ENCODE measurements at places on chromosomes 6 and 20.

DNA sequence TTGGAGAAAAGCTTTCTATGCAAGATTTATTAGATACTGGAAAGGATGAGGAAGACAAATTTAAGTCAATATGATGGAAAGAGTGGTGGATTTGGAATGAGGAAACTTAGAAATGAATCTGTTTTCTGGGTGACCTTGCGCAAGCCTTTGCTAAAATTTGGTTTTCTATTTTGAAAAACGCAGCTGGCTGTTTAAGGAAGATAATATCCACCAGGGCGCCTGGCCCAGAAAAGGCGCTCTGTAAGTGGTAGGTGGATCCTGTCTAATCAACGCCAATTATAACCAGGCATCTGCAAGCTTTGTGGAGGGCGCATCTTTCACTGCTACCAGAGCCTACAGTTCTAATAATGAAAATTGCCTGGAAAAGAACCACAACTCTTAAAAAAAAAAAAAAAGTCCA, 398 bp upstream of the SPATS1 start:
- no peak overlapping the region for H3K4me3 ChIP-seq
- no peaks in the 10 kb centered on the region for H3K27me3 ChIP-seq

DNA sequence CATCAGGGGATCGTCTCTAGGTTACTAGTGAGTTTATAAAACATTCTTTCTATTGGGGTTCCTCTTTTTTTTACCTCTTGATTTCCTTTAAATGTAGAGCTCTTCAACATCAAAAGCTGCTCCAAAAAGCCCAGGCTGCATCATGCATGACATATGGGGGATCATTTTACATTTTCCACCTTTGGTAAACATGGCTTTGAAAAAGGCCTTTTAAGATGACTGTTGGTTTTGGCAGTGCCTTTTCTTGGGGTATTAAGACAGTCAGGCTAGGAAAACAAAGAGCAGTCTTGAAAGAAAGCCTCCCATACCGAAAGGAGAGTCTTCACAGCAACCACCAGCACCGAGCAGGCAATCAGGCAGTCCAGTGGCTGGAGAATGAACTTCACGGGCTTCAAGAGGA, 73.2 kb downstream of the NPEPL1 start:
- H3K27ac ChIP-seq = no peak overlapping the region
- no peaks in the 10 kb centered on the region for H3K4me1 ChIP-seq
- H3K36me3 ChIP-seq = no peaks in the 10 kb centered on the region
- no peak for DNase-seq
- H3K4me3 ChIP-seq = no peak overlapping the region

DNA sequence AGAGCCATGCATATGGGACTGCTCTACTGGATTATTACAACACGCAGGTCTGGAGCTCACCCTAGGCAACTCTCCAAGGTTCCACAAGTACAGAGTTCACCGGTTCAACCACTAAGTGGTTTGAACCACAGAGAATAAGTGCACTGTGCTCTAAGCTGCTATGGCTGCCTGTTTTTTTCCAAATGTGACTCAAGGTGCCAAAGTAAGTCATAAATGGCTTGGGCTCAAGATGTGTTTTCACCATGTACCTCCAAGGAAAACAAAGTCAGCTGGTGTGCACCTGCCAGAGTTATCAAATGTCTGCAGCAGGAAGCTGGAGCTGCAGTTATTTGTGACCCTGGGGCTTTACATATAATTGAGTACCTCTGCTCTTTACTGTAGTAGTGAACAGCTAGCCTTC, 76.7 kb downstream of the PREP start:
- no peaks in the 10 kb centered on the region for H3K4me1 ChIP-seq
- H3K27ac ChIP-seq = no peak overlapping the region
- no peaks in the 10 kb centered on the region for H3K36me3 ChIP-seq
- H3K27me3 ChIP-seq = no peaks in the 10 kb centered on the region
- no peak for DNase-seq

DNA sequence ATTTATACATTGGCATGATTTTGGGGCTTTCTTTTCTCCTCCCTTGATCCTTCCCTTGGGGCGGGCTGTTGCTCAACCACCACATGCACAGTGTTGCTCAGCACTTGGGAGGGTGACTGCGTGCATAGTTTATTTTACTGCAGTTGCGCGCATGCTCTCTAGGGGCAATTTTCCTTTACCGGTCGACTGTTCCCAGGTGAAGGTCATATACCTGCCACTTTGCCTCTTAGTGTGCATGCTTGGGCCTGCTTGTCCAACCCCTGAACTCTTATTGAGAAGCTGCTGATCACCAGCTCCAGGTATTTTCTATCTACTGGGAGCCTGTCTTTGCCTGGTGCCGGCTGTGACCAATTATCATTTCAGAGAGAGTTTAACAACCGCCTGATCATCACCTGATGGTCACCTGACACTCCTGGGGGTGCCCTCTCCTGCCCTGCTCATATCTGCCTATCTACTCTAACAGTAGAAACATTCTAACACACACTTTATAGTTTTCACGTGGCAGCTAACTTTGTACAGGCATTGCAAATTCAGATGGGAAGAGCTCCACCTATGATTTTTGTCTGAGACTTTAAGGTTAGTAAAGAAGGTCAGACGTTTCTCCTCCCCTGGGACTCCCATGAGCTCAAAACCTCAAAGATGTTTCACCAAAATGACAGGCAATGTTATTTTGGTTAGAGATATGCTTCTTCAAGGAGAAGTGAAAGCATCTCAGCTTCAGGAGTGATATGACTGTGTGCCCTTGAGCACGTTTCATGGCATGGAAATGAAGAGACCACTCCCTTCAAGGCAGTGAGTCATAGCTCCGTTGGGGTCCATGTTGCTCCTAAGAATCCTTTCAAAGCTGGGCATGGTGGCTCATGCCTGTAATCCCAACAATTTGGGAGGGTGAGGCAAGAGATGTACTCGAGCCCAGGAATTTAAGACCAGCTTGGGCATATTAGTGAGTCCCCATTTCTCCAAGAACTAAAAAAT, 227.5 kb upstream of the MYLIP start:
- H3K36me3 ChIP-seq = no peaks in the 10 kb centered on the region
- no peak overlapping the region for H3K27ac ChIP-seq
- no peak overlapping the region for H3K4me3 ChIP-seq
- H3K4me1 ChIP-seq = no peaks in the 10 kb centered on the region
- H3K27me3 ChIP-seq = no peaks in the 10 kb centered on the region

DNA sequence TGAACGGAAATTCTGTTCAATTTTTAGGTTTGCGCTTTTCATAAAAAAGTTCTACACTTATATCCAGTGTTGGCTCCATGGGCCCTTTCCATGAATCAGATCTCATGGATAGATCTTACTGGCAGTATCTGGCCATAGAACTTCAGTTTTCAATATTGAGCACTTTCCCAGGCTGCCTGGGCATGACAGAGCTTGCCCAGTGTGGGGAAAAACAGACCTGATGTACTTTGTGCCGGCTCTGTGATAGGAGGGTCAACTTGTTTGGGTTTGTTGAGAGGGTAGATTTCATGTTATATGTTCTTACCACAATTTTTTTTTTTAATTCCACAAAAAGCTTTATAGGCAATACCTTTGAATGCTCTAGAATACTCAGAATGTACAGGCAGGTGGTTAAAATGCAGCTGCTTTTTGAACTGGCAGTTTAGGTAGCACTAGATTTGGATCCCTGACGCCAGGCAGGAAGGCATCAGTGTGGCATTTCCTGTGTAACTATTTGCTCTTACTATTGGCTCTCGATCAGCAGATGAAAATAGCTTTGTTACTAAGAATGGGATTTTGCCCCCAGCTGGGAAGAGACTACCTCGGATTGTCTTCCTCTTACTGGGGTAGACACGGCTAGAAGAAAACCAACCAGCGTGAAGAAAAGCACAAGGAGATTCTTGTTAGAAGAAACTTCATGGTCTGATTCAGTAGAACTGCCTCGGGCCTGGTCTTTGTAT, 404.9 kb upstream of the SOX4 start:
- DNase-seq = no peak
- no peaks in the 10 kb centered on the region for H3K27me3 ChIP-seq
- H3K36me3 ChIP-seq = no peaks in the 10 kb centered on the region
- H3K4me1 ChIP-seq = peaks cover 6% of the 10 kb centered on the region
- H3K27ac ChIP-seq = no peak overlapping the region
- H3K4me3 ChIP-seq = no peak overlapping the region

DNA sequence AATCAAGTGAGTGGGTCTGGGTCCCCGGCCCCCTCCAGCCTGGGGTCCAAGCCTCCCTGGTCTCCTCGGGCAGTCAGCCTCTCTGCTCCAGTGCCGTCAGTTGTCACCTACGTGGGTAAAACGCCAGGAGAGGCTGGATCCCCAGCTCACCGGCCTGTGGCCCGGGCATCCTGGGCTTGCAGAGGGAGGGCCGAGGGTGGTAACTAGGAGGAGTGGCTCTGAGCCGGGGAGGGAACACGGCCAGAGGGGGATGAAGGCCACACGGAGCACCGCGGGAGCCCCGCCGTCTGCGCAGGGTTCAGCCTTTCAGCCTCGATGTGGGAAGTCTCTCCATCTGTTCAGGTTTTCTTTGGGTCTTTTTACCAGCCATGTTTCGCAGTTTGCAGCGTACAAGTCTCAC, 29.5 kb upstream of the BHLHE23 start:
- no peaks in the 10 kb centered on the region for H3K36me3 ChIP-seq
- no peak overlapping the region for H3K4me3 ChIP-seq

DNA sequence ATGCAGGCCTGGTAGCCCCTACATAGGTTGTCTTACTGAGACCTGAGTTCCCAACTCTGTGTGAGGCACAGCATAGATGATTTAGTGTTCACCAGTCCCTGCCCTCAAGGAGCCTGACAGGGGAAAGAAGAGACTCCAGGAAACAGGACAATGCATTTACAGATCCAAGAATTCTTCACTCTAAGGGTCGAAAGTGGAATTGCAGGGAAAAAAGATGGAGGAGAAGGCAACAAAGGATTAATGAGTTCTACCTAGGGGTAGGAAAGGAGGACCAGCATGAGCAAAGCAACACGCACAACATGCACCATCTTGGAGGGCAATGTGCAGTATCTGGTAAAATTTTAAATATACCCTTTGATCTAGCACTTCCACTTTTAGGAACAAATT, 5.9 kb downstream of the SPAG4 start:
- H3K4me3 ChIP-seq = no peak overlapping the region
- no peak overlapping the region for H3K27ac ChIP-seq
- H3K36me3 ChIP-seq = no peaks in the 10 kb centered on the region
- H3K27me3 ChIP-seq = no peaks in the 10 kb centered on the region

- no peaks in the 10 kb centered on the region for H3K36me3 ChIP-seq
- H3K27me3 ChIP-seq = no peaks in the 10 kb centered on the region
- no peak overlapping the region for H3K27ac ChIP-seq
- H3K4me1 ChIP-seq = no peaks in the 10 kb centered on the region
- DNase-seq = no peak
These were observed 90.6 kb downstream of the TIAM2 start for GRCh38 chr6:155085582-155086257.

GRCh38 chr6:49692534-49692933, 20.8 kb downstream of the CRISP2 start:
- no peak for DNase-seq
- no peak overlapping the region for H3K27ac ChIP-seq
- H3K4me3 ChIP-seq = no peak overlapping the region
- H3K36me3 ChIP-seq = no peaks in the 10 kb centered on the region
- H3K27me3 ChIP-seq = no peaks in the 10 kb centered on the region
- no peaks in the 10 kb centered on the region for H3K4me1 ChIP-seq

DNA sequence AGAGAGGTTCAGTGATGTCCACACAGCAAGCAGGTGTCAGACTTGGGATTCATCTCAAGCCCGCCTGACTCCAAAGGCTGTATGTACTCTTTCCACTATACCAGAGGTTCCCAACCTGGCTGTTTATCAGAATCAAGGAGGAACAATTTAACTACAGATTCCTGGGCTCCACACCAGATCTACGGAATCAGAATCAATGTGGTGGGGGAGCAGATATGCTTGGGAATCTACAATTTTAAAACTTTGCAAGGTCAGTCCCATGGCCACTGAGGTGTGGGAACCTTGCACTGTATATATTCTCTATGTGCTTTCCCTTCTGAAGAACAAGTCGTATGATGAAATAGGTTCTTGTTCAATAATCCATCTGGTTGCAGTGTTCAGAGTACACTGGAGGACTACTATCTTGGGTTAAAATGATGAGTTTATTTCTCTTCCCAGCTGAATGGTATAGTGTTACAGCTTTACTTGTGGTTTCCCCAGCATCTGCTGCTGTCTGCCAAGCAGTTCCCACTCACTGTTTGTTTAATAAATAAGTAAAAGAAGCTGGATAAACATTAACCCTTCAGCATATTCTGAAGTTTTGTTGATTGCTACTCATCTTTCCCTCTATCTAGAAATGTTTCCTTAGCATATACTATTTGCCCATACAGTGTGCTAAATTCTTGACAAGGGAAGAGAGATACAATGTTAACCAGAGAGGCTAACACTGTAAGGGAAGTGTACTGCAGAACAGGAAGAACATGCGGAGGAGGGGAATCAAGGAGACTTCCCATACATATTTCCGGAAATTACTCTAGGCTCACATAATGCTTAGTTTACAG, 9.9 kb downstream of the TTI1 start:
- H3K36me3 ChIP-seq = no peaks in the 10 kb centered on the region
- no peak overlapping the region for H3K4me3 ChIP-seq
- H3K27ac ChIP-seq = no peak overlapping the region
- no peaks in the 10 kb centered on the region for H3K4me1 ChIP-seq
- no peaks in the 10 kb centered on the region for H3K27me3 ChIP-seq
- DNase-seq = no peak

All from ovary (tissue), 10 donors.